Kidney epithelial cell (primary cell): ENCODE measurements at places on chromosomes 12 and 14. TPM values are rescaled to one million over a fixed set of nuclear protein-coding genes. Genes with fewer than 3 reads are reported as not detected.

Gene PLD4
- total RNA-seq: 0.04 and 0.68 TPM in 2 replicates

Gene KRT73
- total RNA-seq: not detected in 2 replicates

DNA sequence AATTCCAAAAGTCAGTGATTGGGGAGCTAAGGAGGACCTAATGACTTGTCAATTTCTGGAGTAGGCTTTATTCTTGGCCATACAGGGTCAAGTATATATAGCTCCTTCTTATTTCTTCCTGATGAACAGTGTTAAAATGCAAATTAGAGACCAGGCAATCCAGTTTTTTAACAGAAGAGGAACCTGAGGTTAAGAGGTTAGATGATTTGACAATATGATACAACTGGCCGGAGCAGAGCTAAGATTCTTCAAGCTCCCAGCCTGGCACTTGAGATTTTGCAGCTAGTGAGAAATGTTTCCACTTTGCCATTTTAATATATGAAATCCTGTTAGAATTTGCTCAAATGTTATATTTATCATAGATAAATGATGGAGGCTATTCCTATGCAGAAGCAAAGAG, 204.0 kb downstream of the SSPN start:
- DNase-seq: no peak

Gene PRH2
- not detected in 2 replicates for total RNA-seq
